Large intestine (tissue), 12 donors: ENCODE measurements at places on chromosomes 5 and 9.
A peak's percentile ranks its signal among the peaks of the same experiment; 100 is the strongest.

GRCh38 chr5:112634166-112634565 is 103.5 kb upstream of the APC start:
- H3K27me3 ChIP-seq = no peaks in the 10 kb centered on the region
- peak overlapping the region; percentile 88 for H3K27ac ChIP-seq
- H3K36me3 ChIP-seq = no peaks in the 10 kb centered on the region
- H3K4me1 ChIP-seq = peaks cover 26% of the 10 kb centered on the region

- no peak overlapping the region for H3K27ac ChIP-seq
- peaks cover 10% of the 10 kb centered on the region for H3K36me3 ChIP-seq
- no peak overlapping the region for H3K4me3 ChIP-seq
- no peaks in the 10 kb centered on the region for H3K4me1 ChIP-seq
- DNase-seq = no peak
- H3K27me3 ChIP-seq = no peaks in the 10 kb centered on the region
These were observed 89.3 kb upstream of the CER1 start for GRCh38 chr9:14811844-14812243.

DNA sequence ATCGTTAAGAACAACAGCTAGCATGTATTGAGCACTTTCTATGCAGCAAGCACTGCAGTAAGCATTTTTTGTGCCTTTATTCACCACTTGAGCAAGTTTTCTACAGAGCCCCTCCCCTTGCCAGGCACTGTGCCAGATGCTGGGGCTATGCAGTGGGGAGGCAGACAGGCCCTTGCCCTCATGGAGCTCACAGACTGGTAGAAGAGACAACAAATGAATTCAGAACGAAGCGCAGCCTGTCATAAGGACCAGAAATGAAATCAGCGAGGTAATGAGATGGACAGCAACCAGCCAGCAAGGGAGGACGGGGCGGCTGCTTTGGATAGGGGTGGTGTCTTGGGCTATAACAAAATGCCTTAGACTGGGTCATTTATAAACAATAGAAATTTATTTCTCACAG is 68.8 kb downstream of the C9orf50 start:
- H3K27me3 ChIP-seq = peaks cover 15% of the 10 kb centered on the region
- peaks cover 23% of the 10 kb centered on the region for H3K4me1 ChIP-seq
- DNase-seq = no peak
- H3K27ac ChIP-seq = no peak overlapping the region
- H3K36me3 ChIP-seq = no peaks in the 10 kb centered on the region

DNA sequence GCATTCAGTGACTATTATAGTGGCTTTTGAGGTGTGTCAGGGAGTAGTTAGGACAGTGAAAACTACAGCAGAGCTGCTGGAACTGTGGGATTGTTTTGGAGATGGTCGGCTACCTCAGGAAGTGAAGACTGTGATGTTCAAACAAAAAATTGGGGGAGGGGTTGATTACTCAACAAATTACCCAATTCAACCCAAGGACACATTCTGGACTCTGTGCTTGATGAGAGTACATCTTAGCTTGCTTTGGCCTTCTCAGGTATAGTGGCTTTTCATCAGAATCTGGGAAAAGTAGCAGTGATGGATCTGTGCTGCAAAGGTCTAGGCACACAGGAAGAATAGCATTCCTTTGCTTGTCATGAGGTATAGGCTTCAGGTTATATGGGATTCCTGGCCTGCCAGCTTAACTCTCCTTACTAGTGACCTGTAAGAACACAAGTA is 47.0 kb downstream of the SLC44A1 start:
- peaks cover 13% of the 10 kb centered on the region for H3K4me1 ChIP-seq
- no peaks in the 10 kb centered on the region for H3K36me3 ChIP-seq
- no peaks in the 10 kb centered on the region for H3K27me3 ChIP-seq
- DNase-seq = no peak
- H3K4me3 ChIP-seq = no peak overlapping the region
- no peak overlapping the region for H3K27ac ChIP-seq

DNA sequence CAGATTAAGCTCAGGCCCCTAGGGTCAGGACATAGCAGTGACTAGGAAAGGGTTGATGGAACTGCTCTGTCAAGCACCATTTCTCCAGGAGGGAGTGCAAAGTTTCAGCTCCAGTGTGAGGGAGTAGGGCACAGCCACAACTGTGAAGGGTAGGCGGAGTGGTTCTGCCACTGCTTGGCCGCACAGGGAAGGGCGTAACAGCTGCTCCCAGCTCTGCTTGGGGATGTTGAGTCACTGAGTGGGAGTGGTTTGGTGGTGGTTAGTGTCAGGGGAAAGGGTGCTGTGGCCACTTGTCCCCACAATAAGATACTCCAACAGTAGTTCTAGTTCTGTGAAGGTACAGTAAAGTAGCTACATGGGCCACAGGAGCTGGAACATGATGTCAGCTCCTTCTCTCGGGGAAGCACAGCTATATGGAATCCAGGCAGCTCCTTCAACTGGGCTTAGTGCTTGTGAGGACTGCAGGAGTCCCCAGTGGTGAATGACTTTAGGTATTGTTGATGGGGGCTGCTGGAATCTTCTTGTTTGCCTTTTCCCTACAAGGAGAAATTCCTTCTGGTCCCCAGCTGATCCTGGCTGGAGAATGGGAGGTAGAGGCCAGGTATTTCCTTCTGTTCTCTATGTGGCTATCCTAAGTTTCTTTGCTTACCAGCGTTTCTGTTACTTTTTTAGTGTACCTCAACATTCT is 314.5 kb downstream of the SPATA31D1 start:
- H3K4me1 ChIP-seq = no peaks in the 10 kb centered on the region
- no peaks in the 10 kb centered on the region for H3K36me3 ChIP-seq
- H3K4me3 ChIP-seq = no peak overlapping the region
- no peaks in the 10 kb centered on the region for H3K27me3 ChIP-seq

DNA sequence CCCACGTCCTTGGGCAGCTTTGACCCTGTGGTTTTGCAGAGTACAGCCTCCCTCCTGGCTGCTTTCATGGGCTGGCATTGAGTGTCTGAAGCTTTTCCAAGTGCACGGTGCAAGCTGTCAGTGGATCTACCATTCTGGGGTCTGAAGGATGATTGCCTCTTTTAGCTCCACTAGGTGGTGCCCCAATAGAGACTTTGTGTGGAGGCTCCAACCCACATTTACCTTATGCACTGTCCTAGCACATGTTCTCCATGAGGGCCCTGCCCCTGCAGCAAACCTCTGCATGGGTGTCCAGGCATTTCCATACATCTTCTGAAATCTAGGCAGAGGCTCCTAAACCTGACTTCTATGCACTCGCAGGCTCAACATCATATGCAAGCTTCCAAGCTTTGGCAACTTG is 644.2 kb upstream of the CDH9 start:
- H3K4me1 ChIP-seq = no peaks in the 10 kb centered on the region
- H3K4me3 ChIP-seq = no peak overlapping the region
- H3K27me3 ChIP-seq = no peaks in the 10 kb centered on the region
- no peak overlapping the region for H3K27ac ChIP-seq
- no peaks in the 10 kb centered on the region for H3K36me3 ChIP-seq

- no peak overlapping the region for H3K27ac ChIP-seq
- H3K27me3 ChIP-seq = no peaks in the 10 kb centered on the region
- H3K4me1 ChIP-seq = no peaks in the 10 kb centered on the region
These were observed 40.1 kb upstream of the TARS1 start for GRCh38 chr5:33400675-33401074.

- H3K4me3 ChIP-seq = no peak overlapping the region
- no peak for DNase-seq
- H3K27me3 ChIP-seq = no peaks in the 10 kb centered on the region
- peak overlapping the region; percentile 15 for H3K27ac ChIP-seq
- no peaks in the 10 kb centered on the region for H3K36me3 ChIP-seq
These were observed 561.1 kb downstream of the RAB3C start for GRCh38 chr5:59143926-59144333.

DNA sequence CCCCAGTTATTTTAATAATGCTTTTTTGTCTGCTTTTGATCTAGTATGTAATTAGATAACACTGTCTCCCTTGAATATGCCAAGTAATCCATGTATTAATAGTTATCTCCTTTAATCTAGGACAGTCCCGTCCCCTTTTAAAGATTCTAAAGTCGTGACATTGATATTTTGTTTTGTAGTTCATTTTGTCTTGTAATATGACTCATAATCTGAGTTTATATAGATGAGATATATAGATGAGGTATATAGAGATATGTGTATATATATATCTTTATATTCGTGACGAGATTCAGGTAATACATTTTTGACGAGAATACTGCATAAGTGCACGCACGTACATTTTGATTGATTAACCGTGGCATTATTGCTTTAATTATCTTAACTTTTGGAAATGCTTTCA is 1.6 kb downstream of the SREK1 start:
- H3K4me3 ChIP-seq = peak overlapping the region; percentile 88
- H3K27ac ChIP-seq = peak overlapping the region; percentile 96
- no peaks in the 10 kb centered on the region for H3K27me3 ChIP-seq
- H3K36me3 ChIP-seq = peaks cover 2% of the 10 kb centered on the region
- no peak for DNase-seq
- no peaks in the 10 kb centered on the region for H3K4me1 ChIP-seq

- H3K36me3 ChIP-seq = peaks cover 16% of the 10 kb centered on the region
- no peak for DNase-seq
- H3K4me1 ChIP-seq = no peaks in the 10 kb centered on the region
- no peaks in the 10 kb centered on the region for H3K27me3 ChIP-seq
- H3K27ac ChIP-seq = no peak overlapping the region
These were observed 47.5 kb downstream of the CNOT6 start for GRCh38 chr5:180541710-180542109.

DNA sequence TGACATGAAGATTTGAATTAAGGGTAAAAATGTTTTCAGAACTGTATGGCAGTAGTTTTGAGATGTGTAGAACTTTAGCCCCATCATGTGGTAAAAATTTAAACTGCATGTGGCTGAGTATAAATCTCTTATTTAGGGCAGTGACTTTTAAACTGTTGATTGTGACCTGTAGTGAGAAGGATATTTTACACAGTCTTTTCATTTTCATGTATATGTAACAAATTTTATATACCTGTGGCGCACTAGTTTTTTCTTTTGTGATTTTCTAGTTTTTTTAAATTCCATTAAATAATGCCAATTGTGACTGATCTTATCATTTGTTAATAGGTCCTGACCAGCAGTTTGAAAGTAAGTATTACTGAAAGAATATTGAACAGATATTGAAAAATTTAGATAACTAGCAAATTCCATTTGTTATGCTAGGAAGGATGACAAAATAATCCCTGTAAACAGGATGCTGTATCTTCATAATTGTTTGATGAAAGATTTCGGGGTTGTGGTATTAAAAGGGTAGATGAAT is 47.2 kb downstream of the GPBP1 start:
- H3K36me3 ChIP-seq = peaks cover 17% of the 10 kb centered on the region
- peak; percentile 53 for DNase-seq

DNA sequence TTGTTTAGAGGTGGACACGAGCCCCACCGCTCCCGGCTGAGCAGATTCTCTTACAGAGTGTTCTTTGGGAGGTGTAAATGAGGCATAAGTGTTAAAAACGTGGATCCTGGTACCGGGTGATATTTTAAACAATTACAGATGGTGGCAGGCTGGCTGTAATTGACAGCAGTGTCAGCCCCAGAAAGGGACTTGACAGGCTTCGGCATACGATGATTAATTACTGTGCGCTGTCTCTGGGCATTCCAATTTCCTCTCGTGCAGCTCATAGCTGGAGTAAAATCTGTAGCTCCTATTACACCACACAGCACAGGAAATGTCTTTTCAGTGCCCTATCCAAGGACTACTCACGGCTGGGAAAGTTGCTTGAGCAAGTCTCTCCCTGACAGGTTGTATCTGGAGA is 305.4 kb upstream of the IRX2 start:
- no peak overlapping the region for H3K4me3 ChIP-seq
- H3K27ac ChIP-seq = no peak overlapping the region
- no peak for DNase-seq
- H3K36me3 ChIP-seq = no peaks in the 10 kb centered on the region
- no peaks in the 10 kb centered on the region for H3K27me3 ChIP-seq

DNA sequence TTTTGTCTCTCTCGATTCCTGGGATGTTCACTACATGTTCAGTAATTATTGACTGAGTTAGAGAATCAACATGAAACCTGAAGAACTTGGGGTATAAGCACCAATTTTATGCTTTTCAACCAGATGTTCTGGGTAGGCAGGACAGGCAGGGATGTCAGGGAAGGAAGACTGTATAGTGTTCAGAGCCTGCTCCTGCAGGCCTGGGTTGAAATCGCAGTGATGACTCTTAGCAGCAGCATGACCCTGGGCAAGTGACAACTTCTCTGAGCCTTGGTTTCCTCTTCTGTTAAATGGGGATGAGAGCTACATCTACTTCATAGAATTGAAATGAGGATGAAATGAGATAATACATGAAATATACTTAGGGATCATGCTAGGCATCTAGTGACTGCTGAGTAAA is 29.7 kb upstream of the PANK3 start:
- no peak overlapping the region for H3K27ac ChIP-seq
- H3K4me1 ChIP-seq = peaks cover 4% of the 10 kb centered on the region
- H3K27me3 ChIP-seq = no peaks in the 10 kb centered on the region
- no peak overlapping the region for H3K4me3 ChIP-seq

- H3K27ac ChIP-seq = no peak overlapping the region
- DNase-seq = no peak
- no peaks in the 10 kb centered on the region for H3K4me1 ChIP-seq
- no peaks in the 10 kb centered on the region for H3K27me3 ChIP-seq
- no peak overlapping the region for H3K4me3 ChIP-seq
- H3K36me3 ChIP-seq = no peaks in the 10 kb centered on the region
These were observed 87.5 kb downstream of the TTLL11 start for GRCh38 chr9:122005597-122005996.

DNA sequence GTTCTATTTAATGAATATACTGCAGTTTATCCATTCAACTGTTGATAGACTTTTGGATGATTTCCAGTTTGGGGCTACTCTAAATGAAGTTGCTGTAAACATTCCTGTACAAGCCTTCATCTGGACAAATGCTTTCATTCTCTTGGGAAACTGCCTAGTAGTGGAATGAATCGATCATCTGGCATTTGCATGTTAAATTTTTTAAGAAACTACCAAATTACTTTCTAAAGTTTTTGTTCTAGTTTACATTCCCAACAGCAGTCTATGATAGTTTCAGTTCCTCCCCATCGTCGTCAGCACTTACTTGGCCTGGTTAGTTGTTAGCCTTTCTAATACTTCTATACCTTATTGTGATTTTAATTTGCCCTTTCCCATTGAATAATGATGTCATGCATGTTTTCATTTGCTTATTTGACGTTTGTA is 306.3 kb downstream of the FER start:
- no peak for DNase-seq
- H3K27me3 ChIP-seq = no peaks in the 10 kb centered on the region
- no peak overlapping the region for H3K27ac ChIP-seq
- peaks cover 3% of the 10 kb centered on the region for H3K36me3 ChIP-seq
- no peaks in the 10 kb centered on the region for H3K4me1 ChIP-seq
